ENCODE measurements at places on chromosomes 3 and 15.

DNA sequence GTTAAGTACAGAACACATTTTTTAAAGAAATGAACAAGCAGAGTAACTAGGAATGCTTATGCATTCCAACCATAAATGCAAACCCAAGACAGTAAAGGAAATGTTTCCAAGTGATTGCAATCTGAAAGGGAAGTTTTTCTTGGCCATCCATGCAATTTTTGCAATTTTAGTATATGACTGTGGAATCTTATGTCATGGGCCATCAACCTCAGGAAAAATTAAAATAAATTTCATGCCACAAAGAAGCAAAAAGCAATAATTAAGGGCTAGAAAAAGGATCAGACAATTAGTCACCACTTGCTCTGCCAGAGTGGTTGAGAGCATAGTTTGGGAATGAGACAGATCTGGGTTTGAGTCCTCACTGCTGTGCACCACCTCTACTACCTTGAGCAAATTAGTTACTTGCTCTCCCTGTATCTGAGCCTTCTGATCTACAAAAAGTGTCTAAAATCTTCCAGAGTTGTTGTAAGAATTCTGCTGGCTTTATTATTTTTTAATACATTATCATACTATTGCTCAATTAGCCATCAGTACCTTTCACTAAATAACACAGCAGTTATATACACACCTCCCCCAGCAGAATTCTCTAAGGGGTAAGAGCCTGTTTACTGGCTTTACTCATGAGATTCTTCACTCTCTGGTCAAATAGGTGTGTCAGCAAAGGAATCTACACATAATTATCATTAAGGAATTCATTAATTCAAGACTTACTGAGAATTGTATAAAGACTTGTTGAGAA is 49.7 kb upstream of the FBN1 start:
- H3K4me3 ChIP-seq: no peak overlapping the region
- no peak for DNase-seq
- H3K36me3 ChIP-seq: no peaks in the 10 kb centered on the region
- no peaks in the 10 kb centered on the region for H3K27me3 ChIP-seq
- H3K4me1 ChIP-seq: no peaks in the 10 kb centered on the region
- H3K27ac ChIP-seq: no peak overlapping the region

DNA sequence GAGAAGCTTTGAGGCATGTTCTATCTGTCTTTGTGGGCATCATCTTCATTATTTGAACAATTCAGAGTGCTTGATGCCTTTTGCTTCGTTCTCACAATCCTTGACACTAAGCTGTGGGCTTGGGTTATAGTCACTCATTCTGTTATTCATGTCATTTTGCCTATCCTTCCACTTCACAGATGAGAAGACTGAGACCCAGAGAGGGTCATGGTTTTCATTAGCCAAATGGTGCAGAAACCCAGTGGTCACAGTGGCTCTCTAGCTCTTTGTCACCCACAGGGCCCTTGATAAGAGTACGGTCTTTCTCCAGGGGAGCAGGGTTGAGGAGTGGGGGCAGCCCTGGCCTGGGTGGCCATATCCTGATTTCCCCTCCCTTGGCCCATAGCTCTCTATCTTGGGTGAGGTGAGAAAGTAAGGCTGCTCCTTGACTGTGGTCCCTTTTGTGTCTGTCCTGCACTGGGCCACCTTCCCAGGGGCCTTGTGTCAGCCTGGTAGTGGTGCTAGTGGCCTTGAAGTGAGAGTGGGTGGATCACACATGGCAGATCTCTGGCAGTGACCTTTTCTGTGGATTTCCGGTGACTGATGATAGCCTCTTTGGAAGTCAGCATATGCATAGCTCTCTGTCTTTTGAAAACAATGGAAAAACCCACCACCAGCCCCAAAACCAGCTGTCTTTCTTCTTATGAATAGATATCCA is 130.1 kb downstream of the IGF1R start:
- H3K4me1 ChIP-seq: peaks cover 8% of the 10 kb centered on the region
- H3K36me3 ChIP-seq: no peaks in the 10 kb centered on the region
- no peaks in the 10 kb centered on the region for H3K27me3 ChIP-seq
- no peak overlapping the region for H3K27ac ChIP-seq

DNA sequence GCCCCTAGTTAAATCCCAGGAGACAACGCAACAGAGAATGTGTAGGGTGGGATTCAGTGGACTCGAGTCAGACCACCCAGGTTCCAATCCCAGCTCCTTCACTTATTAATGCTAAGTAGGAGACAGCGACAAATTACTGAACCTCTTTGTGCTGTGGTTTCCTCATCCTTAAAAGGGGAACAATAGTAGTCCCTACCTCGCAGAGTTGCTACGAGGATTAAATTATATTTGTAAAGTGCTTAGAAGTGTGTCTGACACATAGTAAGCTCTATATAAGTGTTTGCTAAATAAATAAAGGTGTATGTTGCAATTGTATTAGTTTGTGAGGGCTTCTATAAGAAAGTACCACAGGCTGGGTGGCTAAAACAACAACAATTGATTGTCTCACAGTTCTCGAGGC is 58.0 kb upstream of the PPARG start:
- no peak overlapping the region for H3K4me3 ChIP-seq
- DNase-seq: no peak
- no peaks in the 10 kb centered on the region for H3K27me3 ChIP-seq
- H3K4me1 ChIP-seq: no peaks in the 10 kb centered on the region

DNA sequence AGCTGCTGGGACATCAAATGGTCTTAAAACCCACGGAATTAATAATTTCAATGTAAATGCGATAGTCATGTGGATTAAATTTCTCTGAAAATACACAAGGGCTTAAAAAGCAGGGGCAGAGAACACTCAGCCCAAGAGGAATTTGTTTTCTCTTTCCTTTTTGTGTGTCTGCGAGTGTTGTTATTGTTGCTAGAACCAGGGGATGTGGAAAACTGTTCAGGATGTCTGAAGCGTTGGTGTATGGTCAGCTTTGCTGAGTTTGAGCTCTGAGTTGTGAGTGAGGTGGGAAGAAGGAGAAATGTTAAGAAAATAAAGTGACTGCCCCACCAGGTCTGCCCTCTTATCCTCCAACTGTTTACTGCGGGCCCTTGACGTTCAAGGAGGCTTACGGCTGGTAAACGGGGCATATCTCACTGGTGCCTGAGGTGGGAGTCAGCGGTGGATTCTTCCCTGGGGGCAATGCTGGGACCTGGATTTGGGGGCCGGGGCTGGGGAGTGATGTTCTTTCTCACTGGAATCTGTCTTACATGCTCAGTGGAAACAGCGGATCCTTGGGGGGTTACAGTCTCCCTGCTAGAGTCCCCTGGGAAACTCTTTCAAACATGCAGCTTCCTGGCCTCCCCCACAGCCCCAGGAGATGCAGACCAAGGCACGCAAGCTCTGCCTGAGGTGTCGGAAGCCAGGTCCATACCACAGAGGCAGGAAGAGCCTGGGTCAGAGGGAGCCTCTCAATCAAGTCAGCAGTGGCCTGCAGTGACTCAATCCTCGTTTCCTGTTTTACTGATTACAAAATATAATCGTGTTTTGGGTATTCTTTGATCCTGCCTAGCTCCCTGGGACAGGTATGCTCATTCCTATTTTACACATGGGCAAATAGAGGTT is 41.8 kb downstream of the ITGA11 start:
- no peak overlapping the region for H3K27ac ChIP-seq
- H3K27me3 ChIP-seq: peaks cover 2% of the 10 kb centered on the region
- no peaks in the 10 kb centered on the region for H3K4me1 ChIP-seq
- H3K36me3 ChIP-seq: no peaks in the 10 kb centered on the region
- no peak overlapping the region for H3K4me3 ChIP-seq

DNA sequence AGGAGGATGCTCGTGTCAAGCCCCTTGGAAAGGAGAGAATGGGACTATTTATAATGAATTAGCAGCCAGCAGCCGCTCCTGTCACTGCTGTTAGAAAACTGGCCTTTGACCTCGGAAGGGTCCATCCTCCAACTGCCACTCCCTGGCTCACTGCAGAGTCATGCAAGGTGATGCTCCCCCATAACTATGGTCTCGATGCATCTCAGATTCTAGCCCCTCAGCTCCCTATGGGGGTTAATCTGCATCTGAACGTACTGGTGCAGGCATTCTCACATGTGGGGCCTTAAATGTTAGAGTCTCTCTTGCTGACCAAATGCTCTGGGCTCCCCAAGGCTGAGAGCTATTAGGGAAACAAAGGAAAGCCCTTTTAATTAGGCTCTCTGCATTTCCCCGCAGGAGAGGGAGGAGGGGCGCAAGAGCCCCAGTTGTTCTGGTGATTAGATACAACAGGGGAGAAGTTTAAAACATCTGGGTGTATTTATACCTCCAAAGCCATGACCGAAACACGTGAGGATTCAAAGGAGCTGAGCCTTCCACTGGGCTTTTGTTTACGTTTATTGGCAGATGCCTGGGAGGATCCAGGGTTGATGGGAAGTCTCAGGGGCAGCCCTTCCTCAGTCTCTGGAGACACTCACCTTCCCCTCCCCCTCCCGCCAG is 182.5 kb downstream of the OPA1 start:
- no peaks in the 10 kb centered on the region for H3K4me1 ChIP-seq
- H3K27ac ChIP-seq: no peak overlapping the region
- H3K4me3 ChIP-seq: no peak overlapping the region
- H3K36me3 ChIP-seq: no peaks in the 10 kb centered on the region
- DNase-seq: no peak

DNA sequence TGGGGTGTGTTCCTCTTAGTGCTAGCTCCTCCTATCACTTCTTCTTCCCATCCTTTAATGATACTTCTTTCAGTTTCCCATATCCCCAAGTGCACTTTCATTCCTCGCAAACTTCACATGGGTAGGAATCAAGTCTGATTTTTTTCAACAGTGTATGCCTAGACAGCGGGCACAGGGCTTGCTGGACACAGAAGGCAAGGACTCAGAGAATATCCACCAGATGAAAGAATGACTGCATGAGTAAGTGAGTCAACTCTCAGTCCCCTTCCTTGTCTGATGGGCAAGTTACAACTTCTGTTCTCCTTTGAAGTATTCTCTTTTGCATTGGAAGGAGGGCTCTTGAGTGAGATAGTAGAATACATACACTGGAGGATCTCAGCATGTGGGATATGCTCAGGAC is 3.1 kb upstream of the SQOR start:
- no peak for DNase-seq
- no peak overlapping the region for H3K4me3 ChIP-seq
- H3K27ac ChIP-seq: no peak overlapping the region

GRCh38 chr15:35519052-35519451 is 26.9 kb downstream of the DPH6 start:
- no peak for DNase-seq
- H3K27ac ChIP-seq: no peak overlapping the region
- no peaks in the 10 kb centered on the region for H3K27me3 ChIP-seq
- H3K36me3 ChIP-seq: no peaks in the 10 kb centered on the region
- no peak overlapping the region for H3K4me3 ChIP-seq

- H3K36me3 ChIP-seq: no peaks in the 10 kb centered on the region
- DNase-seq: no peak
- H3K27me3 ChIP-seq: no peaks in the 10 kb centered on the region
- H3K27ac ChIP-seq: no peak overlapping the region
- no peak overlapping the region for H3K4me3 ChIP-seq
Measured at GRCh38 chr15:98694161-98694560, 45.8 kb downstream of the IGF1R start.

DNA sequence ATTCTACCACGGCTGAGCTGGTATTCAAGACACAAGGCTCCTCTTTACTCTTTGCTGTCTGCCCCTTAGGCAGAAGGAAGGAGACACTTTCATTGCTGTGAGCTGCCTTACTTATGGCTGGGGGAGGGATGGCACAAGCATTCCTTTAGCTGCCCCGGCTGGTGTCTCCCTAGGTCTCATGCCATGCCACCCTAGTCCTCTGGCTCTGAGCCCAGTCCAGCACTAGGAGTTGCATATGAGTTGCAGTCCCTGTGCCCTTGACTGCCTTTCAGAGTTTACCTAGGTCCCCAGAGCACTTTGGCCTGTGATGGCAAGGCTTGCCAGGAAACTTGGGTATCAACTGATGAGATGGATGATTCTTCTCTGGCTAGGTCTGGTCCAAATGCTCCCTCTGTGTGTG is 296.4 kb downstream of the RBMS3 start:
- no peaks in the 10 kb centered on the region for H3K4me1 ChIP-seq
- H3K4me3 ChIP-seq: no peak overlapping the region
- H3K36me3 ChIP-seq: no peaks in the 10 kb centered on the region
- no peak for DNase-seq
- no peak overlapping the region for H3K27ac ChIP-seq

DNA sequence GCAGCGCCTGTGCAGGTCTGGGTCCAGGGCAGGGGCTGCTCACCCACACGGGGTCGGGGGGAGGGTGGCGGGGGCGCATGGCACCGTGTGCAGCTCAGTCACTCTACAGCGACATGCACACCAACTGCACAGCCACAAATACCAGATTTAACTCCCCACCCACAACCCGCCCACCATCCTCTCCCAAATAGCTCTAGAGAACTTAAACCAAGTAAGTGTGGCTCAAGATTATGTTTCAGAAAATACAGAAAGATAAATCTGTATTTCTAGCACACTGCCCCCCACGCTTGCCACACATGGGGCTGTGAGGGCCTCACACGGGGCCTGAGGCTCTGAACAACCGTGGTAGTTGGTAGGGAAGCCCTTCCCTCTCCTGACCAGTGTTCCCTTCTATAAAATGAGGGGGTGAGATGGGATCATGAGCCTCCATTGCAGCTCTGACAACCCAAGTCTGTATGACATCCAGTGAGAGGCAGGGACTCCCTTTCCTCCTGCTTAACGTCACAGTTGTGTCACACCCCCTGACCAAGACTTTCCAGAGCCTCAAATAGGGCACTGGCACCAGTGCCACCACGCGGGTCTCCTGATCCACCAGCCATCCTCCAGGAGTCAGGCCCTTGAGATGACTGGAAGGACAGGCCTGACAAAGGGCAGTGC is 23.1 kb downstream of the POC1A start:
- no peak for DNase-seq
- H3K4me3 ChIP-seq: no peak overlapping the region
- no peaks in the 10 kb centered on the region for H3K4me1 ChIP-seq
- peaks cover 84% of the 10 kb centered on the region for H3K36me3 ChIP-seq
- no peaks in the 10 kb centered on the region for H3K27me3 ChIP-seq
- H3K27ac ChIP-seq: no peak overlapping the region

DNA sequence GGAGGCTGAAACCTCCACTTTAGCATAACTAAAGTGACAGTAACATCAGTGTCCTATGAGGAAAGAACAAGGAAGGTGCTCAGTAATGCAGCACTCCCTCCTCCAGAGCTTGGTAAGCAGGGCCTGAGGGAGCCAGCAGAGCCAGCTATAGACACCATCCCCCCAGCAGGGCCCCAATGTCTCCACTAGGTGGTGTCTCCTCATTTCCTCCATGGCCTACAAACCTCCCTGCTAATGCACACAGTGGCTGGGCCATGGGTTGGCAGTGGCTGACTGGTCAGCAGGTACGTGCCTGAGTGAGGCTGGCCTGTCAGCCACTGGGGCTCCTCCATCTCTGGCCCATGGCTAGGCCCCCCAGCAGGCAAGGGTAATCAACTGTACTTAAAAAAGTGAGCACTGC is 13.6 kb downstream of the MRPS25 start:
- no peak overlapping the region for H3K4me3 ChIP-seq
- DNase-seq: peak; percentile 58
- no peak overlapping the region for H3K27ac ChIP-seq
- no peaks in the 10 kb centered on the region for H3K4me1 ChIP-seq
